T47D (cell line): ENCODE measurements at places on chromosomes 7 and 10.

DNA sequence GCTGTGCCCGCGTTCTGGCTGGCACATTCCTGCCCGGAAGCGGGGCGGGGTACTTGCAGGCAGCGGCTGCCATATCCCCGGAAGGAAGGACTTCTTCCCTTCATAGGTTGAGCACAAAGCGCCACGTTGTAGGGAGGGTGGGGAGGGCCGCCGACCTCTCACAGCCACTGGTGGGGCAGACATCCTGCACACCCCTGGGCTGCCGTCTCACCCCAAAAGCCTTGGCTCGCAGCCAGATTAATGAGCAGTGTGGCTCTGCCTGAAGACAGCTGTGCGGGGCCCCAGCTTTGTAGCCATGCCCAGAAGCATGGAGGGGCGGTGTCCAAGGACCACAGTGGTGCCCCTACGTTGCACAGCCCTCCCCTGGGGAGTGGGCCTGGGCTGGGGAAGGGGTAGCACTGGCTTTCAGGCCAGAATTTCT is 54.3 kb upstream of the DPYSL4 start:
- DNase-seq = no peak

DNA sequence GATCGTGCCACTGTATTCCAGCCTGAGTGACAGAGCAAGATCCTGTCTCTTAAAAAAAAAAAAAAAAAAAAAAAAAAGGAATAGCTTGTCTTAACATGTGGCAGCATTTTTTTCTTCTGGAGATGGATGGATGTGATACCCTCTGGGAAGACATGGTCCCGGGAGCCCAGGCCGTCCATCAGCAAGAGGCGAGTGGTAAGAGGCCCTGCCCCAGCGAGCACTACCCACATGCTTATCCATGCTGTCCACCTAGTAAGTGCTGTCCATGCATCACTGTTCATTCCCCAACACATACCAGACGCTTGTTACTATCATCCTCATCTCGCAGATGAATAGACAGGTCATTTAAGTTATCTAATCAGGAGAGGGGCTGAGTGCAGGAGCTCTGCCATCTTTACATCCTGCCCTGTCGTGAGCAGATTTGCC is 12.9 kb downstream of the ATP6V1F start:
- no peak for DNase-seq

DNA sequence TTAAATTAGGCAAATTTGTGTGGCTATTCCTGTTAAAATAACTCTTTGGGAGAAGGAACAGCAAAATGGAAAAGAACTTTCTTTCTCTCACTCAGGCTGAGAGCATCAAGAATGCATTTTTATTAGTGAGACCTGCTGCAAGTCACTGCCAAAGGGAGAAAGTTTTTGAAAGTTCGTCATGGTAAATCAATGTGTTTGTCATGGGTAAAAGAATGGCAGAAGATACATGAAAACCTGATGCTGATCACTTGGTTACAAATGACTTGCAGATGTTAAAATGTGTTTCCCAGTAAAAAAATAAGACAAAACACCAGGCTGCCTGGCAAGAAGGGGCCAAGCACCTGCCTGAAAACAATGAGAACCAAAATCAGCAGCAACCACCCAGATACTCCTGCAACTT is 484.7 kb upstream of the NRP1 start:
- DNase-seq = no peak

GRCh38 chr7:113128031-113128430 is 9.7 kb upstream of the SMIM30 start:
- no peak for DNase-seq

DNA sequence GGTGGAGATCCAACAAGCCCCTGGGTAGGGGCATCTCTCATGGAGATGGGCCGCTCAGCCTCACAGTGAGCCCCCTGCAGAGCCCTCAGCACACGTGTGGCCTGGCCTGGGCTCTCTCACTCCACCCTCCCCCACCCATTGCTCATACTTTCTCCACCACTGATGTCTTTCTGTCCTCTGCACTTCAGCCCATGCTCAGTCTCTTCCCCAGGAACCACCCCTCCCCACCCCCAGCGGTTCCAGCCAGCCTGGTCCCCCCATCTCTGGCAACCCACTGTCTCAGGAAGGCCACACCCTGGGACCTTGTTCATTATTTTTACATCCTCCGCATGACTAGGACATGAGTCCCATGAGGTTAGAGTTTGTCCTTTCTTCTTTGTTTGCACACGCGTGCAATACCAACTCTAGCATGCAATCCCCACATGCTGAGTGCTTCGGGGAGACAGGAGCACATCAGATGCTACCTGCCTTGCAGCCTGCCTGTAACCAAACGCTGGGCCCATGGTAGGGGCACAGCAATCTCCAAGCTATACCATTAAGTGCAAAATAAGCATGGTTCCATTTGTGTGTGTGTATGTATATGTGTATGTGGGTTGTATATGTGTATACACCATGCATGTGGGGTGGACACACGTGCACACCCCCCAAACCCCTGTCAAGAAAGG is 408.4 kb upstream of the FOXK1 start:
- no peak for DNase-seq

- DNase-seq = no peak
Observed at GRCh38 chr7:94969434-94970084, 62.2 kb downstream of the PPP1R9A start.

DNA sequence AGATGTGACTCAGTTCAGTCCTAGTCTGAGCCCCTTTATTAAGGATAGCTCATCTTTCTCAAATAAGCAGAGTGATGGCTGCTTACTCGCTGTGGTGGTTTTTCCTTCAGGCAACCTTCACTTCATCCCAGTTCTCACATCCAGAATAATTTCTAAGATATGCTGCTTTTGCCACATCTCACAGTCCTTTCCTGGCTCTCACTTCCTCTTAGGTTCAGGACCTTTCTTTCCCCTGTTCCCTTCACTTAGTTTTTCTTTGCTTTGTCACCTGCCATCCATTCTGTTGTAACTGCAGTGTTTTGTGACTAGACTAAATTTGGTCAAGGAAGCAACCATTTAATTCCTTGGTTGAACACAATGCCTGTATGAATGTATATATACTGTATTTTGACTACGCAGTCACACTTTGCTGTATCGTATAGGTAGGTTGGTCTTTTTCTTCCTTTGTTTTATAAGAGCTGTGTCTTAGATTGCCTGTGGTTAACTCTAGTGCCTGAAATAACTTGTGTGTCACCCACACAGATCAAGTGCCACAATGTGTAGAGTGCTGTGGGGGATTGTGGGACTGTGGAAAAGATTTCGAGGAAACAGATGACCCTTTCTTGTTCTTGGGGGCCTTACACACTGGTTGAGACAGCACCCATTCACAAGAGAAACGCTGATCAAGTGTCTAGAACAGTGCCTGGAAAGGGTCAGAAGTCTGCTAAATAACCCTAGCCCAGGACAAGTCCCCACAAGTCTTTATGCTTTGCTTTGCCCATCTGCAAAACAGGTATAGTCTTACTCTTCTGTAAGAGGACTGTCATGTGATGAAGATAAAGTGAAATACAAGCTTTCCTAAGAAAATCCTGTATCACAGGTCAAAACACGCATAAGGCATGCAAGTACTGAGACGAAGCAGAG is 2.6 kb downstream of the ZNF655 start:
- DNase-seq = no peak

GRCh38 chr10:29784175-29784773 is 149.5 kb upstream of the SVIL start:
- DNase-seq = no peak

DNA sequence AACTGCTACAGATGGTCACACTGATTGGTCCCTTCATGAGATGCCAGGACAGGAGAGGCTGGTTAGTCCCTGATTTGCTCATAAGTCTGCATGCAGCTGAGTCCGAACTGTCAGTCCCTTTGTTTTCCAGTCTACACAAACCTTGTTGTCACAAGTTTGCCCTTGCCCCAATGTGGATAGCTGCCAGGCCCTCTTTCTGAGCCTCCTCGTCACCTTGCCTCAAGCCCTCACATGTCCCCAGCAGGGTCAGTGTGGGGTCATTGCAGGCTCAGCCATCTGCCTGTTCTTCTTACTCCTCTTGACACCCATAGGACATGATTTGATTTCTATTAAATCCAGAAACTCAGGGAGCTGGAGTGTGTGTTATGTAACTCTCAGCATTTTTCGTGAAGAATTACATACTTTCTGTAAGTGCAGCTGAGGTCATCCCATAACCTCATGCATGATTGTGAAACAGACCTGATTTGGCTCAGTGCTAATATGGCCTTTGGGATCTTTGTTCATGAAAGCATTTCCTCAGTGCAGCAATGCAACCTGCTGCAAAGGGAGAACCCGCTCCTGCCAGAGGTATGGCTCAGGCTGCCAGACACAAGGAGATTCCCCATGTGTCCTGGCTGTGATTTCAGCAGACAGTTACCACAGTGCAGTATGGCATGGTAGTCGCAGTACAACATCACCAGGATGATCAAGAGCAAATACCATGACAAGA is 70.0 kb upstream of the ZMIZ2 start:
- DNase-seq = no peak

DNA sequence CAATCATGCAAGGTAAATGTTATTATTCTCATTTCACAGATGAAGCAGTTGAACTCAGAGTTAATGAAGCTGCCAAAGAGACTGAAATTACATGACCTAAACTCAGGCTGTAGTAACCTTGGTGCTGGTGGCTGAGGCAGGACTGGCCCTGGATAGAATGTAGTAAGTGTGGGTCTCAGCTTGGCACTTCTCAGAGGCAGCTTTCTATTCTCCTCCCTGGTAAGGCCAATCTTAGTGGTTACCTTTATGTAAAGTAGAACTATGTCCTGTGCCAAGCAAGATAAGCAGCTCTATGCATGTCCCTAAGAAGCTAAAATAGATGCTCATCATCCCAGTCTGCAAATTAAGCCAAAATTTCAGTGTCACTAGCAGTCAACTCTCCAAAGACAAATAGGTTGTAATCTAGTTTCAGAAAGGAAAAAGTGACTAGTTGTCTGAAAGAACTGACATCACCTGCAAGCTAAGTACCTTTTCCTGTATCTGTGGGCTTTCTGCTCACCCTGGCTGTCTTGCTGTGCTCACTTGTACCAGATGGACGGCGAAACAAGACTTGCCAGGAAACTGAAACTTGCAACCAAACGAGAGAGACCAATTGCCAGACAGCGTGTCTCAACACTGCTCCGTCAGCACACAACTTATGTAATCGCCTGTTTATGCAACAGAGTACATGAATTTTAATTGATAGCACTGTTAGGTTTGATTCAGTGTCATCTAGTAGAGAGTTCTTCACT is 43.7 kb downstream of the CH25H start:
- peak; percentile 27 for DNase-seq

DNA sequence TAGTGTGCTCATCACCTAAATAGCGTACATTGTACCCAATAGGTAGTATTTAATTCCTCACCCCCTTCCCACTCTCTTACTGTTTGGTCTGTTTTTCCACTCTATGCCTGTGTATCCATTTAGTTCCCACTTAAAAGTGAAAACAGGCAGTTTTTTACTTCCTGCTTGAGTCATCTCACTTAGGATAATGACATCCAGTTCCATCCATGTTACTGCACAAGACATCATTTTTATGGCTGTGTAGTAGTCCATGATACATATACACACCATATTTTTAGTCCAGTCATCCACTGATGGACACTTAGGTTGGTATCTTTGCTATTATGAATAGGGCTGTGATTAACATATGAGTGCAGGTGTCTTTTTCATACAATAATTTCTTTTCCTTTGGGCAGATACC is 10.1 kb downstream of the STK17A start:
- no peak for DNase-seq

- DNase-seq = no peak
Observed at GRCh38 chr10:128814782-128815181, 652.3 kb upstream of the MGMT start.

- no peak for DNase-seq
Observed at GRCh38 chr7:121541457-121541856, 145.3 kb upstream of the FAM3C start.

- DNase-seq = no peak
Observed at GRCh38 chr10:94129393-94130130, 135.8 kb downstream of the PLCE1 start.

DNA sequence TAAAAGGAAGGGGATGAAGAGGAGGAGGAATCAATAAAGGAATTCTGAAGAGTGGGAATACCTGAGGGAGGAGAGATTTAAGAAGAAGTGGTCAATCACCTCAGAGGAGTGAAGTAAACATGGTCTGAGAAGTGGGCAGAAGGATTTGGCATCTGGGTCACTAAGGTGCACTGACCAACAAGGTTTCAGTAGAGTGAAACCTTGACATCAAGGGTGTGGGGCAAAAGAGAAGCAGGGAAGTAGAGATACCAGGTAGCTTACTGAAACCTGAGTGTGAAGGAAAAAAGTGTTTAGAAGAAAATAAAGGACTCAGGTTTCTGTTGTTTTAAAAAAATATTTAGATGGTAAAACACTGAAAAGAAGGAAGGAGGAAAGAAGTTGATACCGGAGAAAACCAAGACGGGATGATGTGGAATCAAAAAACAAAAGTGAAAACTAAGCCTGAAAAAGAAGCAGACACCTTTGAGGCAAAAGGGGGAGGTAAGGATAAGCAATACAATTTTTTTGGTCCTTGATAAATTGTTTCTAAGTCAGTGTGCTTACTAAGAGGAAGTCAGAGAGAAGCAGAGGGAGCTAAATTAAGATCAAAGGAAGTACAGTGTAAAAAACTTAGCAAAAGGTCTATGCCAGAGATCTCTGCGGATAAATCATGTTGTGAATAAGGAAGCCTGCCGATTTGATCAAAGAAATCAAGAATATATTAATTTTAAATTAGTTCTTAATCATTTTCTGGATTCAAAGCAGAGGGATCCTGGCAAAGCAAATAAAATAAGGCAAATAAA is 137.2 kb upstream of the GPR22 start:
- DNase-seq = no peak

GRCh38 chr7:156378806-156379205 is 261.8 kb upstream of the RNF32 start:
- DNase-seq = no peak

DNA sequence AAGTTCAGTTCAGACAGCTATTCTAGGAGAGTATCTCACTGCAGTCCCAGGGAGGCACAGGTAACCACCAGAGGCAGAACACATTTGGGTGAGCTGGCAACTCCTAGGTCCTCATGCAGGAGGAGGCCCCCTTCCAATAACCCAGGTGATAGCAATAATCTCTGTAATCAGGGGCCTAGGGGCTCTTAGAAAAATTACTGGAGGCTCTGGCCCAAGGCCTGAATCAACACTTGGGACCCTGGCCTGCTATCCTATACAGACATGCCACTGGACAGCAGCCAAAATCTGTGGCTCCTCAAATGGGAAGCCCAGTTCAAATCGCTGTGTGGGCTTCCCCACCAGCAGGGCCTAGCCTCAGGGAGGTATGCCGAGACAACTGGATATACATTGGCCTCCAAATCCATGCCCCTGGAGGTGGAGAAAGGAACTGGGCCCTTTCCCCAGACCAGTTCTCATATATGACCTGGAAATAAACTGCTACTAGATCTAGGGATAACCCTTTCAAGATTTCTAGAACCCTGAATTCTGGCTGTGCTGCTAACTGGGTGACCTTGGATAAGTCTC is 1.6 kb downstream of the AVPI1 start:
- no peak for DNase-seq

GRCh38 chr10:62985807-62986600 is 147.1 kb upstream of the NRBF2 start:
- DNase-seq = no peak

GRCh38 chr10:126201603-126202002 is 186.7 kb downstream of the ADAM12 start:
- no peak for DNase-seq

GRCh38 chr10:52068485-52068884 is 245.6 kb upstream of the DKK1 start:
- DNase-seq = no peak
